ENCODE measurements at places on chromosomes 16 and 17.

DNA sequence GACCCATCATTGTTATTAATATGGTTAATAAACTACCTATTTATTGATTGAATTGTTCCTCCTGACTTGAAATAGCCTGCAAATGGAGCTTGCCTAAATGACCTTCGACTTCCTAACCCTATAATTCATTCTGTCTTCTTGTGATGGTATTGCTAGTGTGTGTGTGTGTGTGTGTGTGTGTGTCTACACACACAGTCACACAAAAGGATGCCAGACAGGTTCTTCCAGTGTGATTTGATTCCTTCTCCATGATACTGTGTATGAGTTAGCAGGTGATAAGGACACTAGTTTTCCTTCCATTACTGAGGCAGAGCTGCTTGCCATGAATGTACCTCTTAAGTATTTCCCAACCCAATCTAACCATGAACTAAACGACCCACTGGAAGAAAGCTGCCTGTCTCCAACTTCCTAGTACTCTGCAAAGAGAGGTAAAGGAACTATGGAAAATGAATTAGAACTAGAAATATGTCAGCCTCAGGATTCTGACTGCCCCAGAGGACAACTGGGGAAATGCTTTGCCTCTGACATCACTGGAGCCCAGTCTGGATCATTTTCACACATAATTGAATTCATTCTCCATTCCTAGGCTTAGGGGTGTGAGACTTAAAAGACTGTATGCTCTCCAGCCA, 3.5 kb upstream of the CDC6 start:
- DNase-seq: no peak

- no peak for DNase-seq
Observed at GRCh38 chr17:37261286-37261685, 114.5 kb upstream of the C17orf78 start.

GRCh38 chr17:31513731-31514427, 122.4 kb downstream of the RAB11FIP4 start:
- no peak for DNase-seq

DNA sequence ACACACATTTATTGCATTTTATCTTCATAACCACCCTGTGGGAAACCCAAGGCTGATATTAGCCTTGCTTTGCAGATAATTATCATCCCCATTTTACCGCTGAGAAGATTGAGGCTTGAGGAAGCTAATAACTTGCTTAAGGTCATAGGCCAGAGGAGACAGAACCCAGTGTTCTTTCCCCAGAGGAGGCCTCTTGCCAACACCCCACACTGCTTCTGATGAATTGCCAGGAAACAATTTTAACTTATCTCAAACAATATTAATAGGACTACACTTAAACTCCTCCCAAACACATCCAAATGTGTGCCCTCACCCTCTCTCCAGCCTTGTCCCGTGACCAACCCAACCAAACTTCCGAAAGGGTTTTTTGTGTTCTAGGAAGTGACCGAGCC, 2.1 kb upstream of the SPG7 start:
- DNase-seq: no peak

- no peak for DNase-seq
Observed at GRCh38 chr17:76585033-76585648, 519 bp downstream of the ST6GALNAC2 start.
